ENCODE measurements at places on chromosomes 12 and 14.

- DNase-seq, result no peak
These were observed 349.7 kb downstream of the NRXN3 start for GRCh38 chr14:78519863-78520262.

DNA sequence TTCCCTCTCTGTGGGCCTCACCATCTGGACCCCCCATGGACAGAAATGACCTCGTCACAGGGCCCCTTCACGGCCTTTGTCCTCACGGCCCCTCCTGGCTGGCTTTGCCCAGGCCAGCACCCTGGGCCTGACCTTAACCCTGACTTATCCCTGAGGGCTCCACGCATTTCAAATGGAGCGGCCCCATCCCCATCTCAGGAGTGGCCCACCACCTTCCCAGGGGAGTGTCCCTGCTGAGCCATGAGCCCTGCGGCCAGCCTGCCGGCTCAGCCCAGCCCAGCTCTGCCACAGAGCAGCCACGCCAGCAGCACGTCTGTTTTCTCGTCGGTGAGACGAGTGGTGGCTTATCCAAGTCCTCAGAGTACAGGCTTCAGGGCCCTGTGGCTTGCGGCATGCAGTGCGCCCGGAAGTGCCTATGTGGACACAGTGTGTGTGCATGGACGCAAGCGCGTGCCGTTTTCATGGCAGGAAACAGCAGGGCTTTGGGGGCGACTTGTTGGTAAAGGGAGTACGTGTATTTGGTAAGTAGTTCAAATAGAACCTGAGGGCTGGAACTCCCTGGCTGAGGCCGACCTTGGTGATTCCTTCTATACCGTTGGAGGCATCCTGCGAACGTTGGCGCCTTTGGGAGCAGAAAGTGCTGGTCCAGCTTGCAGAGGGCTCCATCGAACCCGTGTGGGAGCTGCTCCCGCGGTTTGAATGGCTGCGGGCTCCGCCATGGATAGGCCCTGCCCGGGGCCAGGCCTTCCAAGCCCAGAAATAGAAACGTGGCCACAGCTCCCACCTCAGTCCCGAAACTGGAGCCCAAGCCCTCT, 52.1 kb downstream of the LRCOL1 start:
- DNase-seq, result no peak

- DNase-seq, result no peak
These were observed 121.4 kb downstream of the TRMT5 start for GRCh38 chr14:60859525-60859924.

- no peak for DNase-seq
These were observed 220.3 kb downstream of the KIF26A start for GRCh38 chr14:104358528-104359300.

GRCh38 chr14:104678901-104679705, 10.3 kb upstream of the INF2 start:
- no peak for DNase-seq

GRCh38 chr14:60250257-60251035, 1.4 kb downstream of the PPM1A start:
- no peak for DNase-seq

DNA sequence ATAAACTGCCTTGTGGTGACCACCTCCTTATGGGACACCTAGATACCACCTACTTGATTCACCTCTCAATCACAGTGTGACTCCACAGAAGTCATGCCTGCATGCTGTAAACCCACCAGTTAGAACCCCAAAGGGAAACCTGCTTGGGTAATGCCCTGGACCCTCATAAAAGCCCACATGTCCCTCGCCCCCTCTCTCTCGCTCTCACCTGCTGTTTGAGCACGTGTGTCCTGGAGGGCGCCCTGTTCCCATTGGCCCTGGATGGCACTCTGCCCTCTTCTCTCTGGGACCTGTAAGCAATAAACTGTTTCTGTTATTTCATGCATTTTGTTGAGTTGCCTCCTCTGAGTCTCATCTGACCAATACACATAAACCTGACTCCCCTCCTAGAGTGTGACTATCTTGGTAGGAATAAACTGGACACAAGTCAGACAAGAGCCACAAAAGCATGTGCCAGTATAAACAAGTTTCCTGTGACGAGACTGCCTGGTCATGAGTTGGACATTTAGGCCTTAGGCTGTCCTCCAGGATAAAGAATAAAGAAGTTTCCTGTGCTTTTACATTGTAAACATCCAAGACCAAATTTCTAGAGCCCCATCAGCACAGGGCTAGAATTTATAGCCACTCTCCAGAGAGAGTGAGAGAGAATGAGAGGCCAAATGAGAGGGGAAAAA, 8.6 kb downstream of the IFI27L2 start:
- no peak for DNase-seq

GRCh38 chr14:29993143-29993542, 65.5 kb upstream of the PRKD1 start:
- DNase-seq, result no peak

DNA sequence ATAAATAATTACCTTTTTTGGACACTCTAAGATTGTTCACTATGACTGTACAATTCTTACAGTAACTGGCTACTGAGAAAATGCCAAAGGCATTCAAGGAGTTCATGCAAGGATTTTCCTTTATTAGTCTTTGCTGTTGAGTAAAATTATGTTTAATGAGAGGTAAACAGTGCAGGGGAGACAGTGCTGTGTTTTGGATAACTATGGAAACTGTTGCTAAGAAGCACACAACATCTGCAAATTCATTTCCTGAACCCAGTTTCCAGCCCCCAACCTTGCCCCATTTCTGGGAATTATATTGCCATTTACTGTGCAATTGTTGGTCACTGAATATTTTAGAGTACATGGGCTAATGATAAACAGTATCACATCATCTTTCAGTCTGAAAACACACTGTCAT, 1005.8 kb downstream of the TRHDE start:
- peak; percentile 35 for DNase-seq

- peak; percentile 98 for DNase-seq
These were observed 3.4 kb downstream of the CDK2AP1 start for GRCh38 chr12:123267991-123268843.

- DNase-seq, result no peak
These were observed 1.7 kb downstream of the YY1 start for GRCh38 chr14:100240668-100241032.

GRCh38 chr14:53368711-53369201, 215.6 kb upstream of the DDHD1 start:
- no peak for DNase-seq

DNA sequence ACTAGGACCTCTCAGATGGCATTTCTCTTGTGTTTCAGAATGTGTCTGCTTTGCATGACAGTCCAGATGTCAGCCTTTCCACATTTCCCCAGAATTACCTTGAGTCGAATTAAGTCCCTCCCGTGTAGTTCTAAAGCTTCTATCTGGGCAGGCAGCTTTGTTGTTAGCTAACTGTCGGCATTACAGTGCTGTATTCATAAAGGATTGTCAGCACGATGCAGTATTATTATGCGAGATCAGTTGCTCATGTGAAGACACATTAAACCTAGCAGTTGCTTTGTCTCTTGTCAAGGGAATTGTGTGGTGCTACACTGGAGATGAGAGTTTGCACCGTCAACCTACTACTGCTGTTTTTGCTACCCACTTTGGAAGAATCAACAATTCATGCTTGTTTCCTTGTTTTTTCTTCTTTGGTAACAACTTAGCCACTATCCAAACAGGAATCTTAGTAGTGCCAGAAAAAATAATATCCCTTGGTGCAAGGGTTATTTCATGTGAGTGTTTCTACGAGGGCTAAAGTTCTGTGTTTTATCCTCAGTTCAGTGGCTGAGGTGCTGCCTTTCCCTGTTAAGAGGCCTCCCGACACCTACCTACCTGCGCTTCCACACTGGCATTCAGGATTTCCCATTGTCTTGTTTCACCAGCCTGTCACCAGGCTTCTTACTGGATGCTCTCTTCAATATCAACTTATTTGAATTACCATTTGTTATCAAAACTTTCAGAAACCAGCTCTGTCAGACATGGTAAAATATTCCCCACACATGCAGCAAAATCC, 297.9 kb upstream of the G2E3 start:
- DNase-seq, result no peak

DNA sequence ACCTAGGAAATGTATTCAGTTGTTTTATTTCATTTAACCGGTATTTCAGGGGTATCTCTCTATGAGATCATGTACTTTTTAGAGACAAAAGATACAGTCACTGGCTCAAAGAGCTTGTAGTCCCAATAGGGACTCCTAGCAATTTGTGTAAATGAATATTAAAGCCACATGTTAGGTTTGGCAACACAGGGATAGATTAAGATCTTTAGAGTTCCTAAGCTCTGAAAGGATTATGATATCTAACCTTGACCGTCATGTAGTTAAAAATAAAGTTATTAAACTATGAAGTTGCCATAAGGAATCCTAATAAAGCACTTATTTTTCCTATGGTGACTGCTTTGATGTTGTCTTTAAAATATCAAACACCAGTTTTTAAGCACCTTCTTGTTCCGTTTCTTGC, 100.4 kb upstream of the FGD4 start:
- DNase-seq, result no peak
